WTC11 (cell line): ENCODE measurements at places on chromosomes 5 and 9.

DNA sequence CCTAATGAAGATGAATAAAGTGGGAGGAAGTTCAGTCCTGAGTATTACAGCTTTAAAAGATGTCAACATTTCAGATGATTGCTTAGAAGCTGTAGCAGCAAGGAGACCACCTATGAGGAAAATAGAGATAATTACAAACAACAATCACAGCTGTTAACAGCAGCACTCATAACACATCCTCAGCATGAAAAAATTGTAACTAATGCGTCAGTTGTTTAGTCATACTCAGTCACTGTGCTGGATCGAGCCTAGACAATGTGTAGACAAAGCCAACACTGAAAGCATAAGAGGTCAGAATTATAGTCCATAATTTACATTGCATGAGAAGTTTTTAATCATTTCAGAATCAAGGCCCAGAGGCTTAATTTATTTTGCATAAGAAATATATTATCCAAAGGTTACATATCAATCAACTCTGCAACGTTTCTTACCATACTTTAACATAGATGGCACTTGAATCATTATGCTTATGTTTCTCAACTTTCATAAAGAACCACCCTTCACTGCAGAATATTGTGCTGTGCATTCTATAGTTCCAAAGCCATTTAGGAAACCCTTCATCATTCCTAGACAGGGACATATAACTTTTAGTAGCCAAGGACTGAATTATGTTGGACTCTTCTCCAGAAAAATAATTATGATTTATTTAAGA lies 60.2 kb upstream of the HAPLN1 start:
- DNase-seq = no peak

DNA sequence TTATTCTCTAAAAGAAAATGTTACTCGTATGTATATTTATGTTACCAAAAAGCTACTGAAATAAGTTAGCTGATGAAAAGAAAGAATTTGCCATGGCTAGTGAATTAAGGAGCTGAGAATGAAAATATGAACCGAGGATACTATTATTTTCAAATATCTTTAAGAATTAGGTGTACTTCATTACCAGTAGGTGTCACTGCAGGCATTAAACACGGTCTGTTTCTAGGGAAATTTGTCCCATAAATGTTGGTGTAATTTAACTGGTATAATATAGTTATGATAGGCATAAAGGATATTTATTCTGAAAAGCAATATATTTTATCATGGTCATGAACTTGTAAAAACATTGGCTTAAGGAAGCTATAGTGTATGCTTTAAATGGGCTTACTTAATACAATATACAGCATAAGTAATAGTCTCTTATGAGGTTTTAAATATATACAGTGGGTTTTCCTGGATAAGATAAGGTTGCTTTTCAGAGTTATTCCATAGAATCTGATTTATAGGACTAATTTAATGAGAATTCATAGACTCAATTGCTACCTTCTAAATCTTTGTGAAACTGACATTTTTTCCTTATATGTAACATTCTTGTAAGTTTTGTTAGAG lies 72.4 kb upstream of the MPDZ start:
- DNase-seq = no peak

DNA sequence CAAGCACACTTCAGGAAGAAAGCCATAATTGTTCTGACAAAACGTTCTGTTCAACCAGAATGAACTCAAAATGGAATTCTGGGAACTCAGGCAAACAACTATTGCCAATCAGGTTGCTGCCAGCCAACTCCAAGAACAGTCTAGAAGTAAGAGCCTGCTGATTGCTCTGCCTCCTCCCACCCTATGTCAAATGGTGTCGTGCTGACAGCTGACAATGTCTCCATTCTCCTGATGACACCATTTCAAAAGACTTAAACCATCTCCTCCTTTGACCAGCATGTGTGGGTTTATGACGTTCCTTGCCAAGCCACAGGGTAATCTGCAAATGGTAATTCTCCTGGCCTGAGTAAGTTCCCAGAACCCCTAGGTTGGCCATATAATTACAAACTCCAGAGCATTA lies 21.9 kb upstream of the PLIN2 start:
- no peak for DNase-seq

DNA sequence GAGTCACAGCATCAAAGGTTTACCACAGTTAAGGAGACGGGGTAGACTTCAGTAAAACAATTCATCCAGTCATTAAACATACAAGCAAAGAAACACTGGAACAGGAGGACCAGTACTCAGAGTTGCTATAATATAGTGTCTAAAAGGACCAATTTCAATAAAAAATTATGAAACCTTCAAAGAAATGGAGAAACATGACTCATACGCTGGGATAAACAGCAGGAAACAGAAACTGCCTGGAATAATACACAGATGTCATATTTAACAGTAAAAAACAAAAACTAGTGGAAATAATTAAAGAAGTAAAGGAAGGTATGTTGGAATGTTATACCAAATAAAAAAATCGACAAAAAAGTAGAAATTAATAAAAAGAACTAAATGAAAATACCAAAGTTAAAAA lies 1075.9 kb downstream of the NR2F1-AS1 start:
- no peak for DNase-seq

DNA sequence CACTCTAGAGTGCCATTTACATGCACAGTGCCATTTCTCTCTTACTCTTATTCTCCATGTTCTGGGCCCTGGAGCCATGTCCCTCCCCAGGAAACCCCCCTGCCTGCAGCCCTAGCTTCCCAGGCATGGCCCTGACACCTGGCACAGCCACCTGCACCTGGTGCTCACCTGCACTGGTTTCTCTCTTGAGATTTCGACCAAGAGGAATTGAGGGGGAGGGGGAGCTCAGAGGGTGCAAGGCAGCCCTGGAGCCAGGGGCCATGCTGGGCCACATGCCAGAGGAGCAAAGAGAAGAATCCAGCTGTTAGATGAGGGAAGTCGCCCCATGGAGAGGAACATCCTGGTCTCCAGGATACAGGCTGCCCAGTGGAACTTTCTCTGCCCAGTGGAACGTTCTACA lies 65.0 kb upstream of the RAPGEF1 start:
- no peak for DNase-seq

DNA sequence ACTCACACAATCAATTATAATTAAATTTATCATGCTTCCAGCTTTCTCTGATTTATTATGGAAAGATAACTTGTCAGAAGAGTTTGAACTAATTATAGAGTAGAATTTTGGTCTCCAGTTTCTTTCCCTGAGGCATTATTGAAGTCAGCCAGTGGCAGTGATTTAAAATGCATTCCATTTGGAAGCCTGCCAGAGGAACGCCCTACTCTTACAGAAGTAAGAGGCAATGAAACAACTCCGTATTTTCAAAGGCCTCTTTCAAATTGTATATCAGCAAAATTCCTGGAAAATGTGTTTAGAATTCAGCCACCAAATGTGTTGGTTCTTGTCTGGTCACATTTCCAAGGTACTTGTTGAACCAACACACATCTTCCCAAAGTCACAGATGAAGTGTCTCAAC lies 640.9 kb downstream of the SEMA5A start:
- no peak for DNase-seq
